Anterior cingulate cortex (tissue), 58 donors: ENCODE measurements at places on chromosomes 6 and 20.

- no peak for DNase-seq
Measured at GRCh38 chr6:109767961-109768360, 76.9 kb downstream of the FIG4 start.

GRCh38 chr6:152119831-152120230 is 312.3 kb downstream of the ESR1 start:
- DNase-seq = no peak

- DNase-seq = no peak
Measured at GRCh38 chr20:10492065-10492464, 57.0 kb downstream of the SLX4IP start.

DNA sequence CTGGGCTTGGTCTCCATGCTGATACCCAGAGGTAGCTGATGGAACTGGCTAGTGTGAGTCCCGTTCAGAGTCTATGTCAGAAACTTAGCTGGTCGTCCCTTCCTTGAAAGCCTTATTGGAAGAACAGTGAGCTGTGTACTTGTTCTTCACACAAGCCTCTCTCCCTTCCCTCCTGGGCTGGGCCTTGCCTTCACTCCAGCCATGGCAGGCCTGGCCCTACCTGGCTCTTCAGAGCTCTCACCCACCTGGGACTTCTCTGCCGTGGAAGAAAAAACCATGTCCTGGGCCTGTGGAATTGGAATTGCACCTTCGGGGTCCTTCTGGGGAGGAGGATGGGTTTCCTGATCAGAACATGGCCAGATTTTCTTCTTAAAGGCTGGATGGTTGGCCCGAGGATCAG is 20.3 kb upstream of the ZNF831 start:
- DNase-seq = no peak

GRCh38 chr6:158115102-158115501 is 53.0 kb downstream of the SERAC1 start:
- DNase-seq = no peak

DNA sequence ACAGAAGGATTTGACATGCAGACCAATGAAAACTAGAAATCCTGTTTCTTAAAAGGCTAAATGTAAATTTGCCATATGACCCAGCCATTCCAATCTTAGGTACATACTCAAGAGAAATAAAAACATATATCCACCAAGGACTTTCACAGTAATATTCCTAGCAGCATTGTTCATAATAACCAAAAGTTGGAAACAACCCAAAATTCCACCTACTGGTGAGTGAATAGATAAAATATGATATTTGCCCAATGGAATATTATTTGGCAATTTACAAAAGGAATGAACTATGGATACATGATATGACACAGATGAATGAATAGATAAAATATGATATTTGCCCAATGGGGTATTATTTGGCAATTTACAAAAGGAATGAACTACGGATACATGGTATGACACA is 22.7 kb downstream of the MTCL3 start:
- no peak for DNase-seq

GRCh38 chr6:81326881-81327561 is 425.5 kb downstream of the TENT5A start:
- no peak for DNase-seq

- no peak for DNase-seq
Measured at GRCh38 chr6:45965792-45966191, 49.9 kb downstream of the CLIC5 start.

DNA sequence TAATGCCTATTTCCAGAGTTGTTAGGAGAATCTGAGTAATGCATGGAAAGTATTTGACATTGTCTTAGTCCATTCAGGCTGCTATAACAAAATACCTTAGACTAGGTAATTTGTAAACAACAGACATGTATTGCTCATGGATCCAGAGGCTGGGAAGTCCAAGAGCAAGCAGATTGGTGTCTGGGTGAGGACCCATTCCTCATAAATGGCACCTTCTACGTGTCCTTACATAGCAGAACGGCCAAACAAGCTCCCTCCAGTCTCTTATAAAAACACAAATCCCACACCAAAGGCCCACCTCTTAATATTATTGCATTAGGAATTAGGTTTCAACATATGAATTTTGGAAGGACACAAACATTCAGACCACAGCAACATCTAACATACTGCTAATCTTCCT is 30.2 kb downstream of the MBOAT1 start:
- DNase-seq = no peak

DNA sequence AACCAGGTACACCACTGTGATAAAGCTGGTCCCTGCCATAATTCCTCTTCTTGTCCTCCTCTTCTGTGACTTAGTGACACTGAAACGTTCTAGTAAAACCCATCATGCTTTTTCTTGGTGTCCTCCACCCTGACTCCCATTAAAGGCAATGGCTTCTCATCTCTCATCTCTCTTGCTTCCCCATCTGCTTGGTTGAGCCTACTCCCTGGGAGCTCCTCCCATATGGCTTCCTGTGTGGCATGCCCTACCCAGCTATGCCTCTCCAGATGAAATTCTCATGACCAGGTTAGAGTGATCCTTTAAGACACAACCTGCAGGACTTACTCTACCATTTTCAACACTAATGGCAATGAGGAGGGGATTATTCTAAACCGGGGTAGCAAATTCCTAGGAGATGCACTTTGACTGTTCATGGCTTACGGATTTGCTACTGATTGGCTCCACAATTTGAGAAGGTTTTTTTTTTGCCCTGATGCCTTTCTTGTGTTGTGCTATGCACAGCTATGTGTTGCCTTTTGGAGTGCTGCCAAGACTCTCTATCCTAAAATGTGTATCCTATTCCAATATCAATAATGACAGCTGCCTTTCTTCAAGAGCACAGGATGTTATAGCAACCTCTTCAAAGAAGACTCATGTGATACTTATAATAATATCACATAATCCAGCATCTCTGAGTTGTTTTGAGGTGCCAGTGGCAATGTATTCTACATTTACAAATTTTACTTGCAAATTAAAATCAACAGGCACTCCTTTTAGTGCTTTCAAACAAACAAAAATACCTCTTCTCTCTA is 6.1 kb downstream of the SIRPG start:
- no peak for DNase-seq

DNA sequence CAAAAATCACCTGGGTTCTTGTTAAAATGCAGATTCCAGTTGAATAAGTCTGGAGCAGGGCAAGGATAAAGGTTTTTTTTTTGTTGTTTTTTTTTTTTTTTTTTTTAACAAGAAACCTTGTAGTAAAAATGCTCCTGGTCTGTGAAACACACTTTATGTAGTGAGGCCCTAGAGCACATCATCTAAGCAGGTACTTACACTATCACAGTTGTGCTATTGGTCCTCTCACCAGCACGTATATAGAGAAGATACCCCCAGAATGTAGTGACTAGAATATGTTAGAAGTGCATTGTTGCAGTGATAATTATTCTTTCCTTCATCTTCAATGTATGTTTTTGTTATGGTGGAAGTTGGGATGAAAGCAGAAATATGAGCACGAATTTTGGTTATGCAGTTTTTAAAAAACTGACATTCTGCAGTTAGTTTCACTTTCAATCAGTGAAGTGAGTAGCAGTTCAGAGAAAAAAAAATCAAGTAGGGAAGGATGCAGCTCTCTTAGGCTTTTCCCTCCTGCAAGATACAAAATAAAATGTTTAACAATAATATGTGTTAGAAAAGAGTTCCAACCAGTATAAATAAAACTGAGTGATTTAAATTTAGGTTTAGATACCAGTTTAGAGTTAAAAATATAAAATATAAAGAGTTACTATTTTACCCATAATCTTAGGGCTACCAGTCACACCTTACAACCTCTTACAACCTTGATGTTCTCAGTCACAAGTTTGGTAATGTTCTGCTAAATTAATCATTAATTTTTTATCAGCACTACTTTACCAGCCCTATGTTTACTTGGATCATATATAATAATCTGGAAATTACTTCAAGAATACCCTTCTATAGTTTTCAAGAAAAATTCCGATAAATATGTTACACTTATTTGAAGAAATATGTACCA is 9.2 kb upstream of the DEFB113 start:
- DNase-seq = no peak

GRCh38 chr6:79874531-79875134 is 72.7 kb downstream of the ELOVL4 start:
- DNase-seq = no peak

- DNase-seq = no peak
Measured at GRCh38 chr6:25219216-25219916, 59.8 kb upstream of the CARMIL1 start.

DNA sequence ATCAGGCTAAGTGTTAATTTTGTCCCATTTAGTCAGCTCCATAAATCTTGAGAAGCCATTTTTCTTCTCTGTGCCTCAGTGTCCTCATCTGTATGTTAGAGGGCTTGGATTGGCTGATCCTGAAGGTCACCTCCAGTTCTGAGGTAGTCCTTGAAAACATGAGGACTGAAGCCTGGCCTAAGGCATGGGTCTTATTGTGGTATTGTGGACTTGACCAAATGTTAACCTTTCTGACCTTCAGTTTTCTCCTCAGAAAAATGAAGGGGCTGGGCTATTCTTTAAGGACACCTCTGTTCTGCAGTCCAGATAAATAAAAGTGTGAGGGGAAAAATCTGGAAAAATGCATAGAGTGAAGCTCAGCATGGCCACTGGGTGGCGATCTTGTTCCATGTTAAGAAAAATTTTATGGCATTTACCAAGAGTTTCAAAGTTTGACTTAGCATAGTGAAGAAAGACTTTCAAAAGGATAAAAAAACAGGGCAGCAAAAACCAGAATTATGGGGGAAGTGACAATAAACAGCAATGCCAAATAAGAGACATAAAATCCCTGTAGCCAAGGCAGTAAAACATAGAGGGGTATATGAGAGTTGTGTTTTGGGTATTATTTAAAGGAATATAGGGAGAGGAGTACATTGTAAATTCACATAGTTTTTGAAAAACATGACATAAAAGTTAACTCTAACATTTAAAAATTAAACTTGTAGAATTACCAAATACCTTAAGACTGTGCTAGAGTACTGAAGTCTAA is 13.2 kb upstream of the TFB1M start:
- peak; percentile 47 for DNase-seq

- no peak for DNase-seq
Measured at GRCh38 chr6:99331531-99331930, 17.9 kb downstream of the FAXC start.
